Left cardiac atrium (tissue), 4 donors: ENCODE measurements at places on chromosomes 4 and X.

DNA sequence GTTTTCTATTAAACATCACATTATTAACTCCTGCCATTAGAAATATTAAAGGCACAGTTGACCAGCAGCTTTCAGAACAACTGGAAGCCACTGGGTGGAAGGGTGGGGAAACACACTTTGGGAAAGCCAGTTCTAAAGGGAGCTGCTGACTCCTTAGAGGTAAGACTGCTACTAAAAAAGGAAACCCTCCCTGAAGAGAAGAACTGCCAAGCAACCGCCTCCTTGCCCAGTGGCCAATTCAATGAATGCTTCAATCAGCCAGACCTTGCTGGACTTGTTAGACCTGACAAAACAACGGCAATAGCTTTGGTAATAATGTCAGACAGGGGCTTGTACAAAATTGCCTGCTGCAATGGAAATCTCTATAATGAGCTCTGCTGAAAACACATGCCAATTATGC, 15.6 kb downstream of the OPHN1 start:
- DNase-seq: no peak

GRCh38 chrX:100072336-100072735, 337.7 kb downstream of the PCDH19 start:
- no peak for DNase-seq

DNA sequence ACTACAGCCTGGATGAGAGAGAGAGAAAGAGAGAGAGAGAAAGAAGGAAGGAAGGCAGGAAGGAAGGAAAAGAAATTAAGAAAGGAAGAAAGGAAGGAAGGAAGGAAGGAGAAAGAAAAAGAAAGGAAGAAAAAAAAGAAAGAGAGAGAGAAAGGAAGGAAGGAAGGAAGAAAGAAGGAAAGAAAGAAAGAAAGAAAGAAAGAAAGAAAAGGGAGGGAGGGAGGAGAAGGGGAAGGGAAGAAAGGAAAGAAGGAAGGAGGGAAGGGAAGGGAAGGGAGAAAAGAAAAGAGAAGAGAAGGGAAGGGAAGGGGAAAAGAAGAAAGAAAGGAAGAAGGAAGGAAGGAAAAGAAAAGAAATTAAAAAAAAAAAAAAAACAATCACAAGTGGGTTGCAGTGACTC, 146.3 kb downstream of the OPHN1 start:
- DNase-seq: no peak

DNA sequence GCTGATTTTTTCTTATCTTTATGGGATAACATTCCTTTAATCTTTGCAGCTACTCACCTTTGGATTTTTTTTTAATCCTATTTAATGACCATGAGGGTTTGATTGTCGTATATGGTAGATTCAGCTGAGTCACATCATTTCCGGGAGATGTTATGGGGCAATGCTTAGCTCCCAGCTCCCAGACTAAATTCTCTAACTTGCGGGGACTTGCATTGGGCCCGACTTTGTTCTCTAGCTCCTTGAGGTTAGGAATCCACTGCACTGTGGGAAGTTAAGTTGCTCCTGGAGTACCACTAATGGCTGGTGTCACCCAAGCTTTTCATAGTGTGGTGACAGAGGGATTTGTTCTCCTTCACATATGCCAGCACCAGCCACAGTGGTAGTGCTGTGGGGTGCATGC, 287.4 kb downstream of the TECRL start:
- no peak for DNase-seq
